GM23338 (cell line): ENCODE measurements at places on chromosomes 11 and 22. TPM values are rescaled to one million over a fixed set of nuclear protein-coding genes. Genes with fewer than 3 reads are reported as not detected.
A peak's percentile ranks its signal among the peaks of the same experiment; 100 is the strongest.

DNA sequence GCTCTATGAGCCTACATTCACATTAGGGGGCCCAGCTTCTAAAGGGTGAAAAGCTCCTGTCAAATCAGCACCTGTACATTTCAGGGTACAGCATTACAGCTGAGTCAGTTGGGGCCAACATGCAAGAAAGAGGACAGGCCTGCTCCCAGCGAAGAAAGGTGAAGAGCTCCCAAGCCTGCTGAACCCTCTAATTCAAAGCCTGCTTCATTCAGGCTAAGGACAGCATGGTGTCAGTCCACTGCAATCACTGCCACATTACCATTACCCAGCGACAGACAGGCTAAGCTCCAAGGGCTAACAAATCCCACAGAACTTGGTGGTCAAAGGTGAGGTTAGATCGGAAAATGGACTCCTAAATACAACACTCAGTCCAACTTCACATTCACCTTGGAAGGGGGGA, 65.4 kb upstream of the CHRM4 start:
- peak overlapping the region; percentile 83 for H3K27ac ChIP-seq
- peaks cover 32% of the 10 kb centered on the region for H3K4me1 ChIP-seq
- H3K27me3 ChIP-seq: no peaks in the 10 kb centered on the region
- H3K36me3 ChIP-seq: no peaks in the 10 kb centered on the region

DNA sequence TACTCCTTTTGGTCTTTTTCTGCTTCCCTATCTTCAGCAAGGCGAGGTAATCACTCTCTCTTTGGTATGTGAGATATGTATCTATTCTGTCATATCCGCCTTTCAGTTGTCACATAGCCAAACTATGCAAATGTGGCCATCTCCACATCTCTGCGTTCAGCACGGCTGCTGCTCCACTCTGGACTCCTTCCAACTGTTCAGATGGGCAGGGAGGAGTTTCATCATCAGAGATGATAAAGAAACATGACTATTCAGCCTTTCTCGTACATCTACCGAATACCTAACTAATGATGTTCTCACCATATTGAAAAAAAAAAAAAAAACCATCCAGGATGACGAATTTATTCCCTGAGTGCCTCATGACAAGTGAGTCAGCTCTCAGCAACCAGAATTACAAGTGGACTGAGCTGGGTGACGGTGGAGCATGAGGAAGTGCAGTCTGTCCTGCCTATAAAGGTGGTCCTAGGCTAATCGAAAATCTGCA, 899.6 kb downstream of the OPCML start:
- no peak overlapping the region for H3K4me3 ChIP-seq
- H3K27me3 ChIP-seq: no peaks in the 10 kb centered on the region
- H3K36me3 ChIP-seq: no peaks in the 10 kb centered on the region
- no peaks in the 10 kb centered on the region for H3K4me1 ChIP-seq
- DNase-seq: no peak

DNA sequence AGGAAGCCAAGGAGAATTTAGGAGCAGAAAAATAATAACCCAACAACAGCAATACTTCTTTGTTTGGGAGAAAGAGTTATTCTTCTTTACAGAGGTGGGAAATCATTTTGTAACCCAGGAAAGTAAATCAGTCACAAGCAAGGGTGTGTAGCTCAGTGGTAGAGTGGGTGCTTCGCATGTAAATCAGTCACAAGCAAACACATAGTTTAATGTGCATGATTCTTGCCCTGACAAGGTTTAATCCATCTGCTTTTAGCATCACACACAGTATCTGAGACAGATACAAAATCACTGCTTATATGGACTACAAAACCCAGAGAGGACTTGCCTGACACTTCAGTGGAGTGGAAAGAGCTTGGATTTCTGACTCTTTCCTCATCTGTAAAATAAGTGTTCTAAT, 82.0 kb downstream of the RELT start:
- H3K36me3 ChIP-seq: no peaks in the 10 kb centered on the region
- no peaks in the 10 kb centered on the region for H3K4me1 ChIP-seq
- H3K4me3 ChIP-seq: no peak overlapping the region
- H3K27me3 ChIP-seq: no peaks in the 10 kb centered on the region
- DNase-seq: no peak
- no peak overlapping the region for H3K27ac ChIP-seq

GRCh38 chr11:47998733-47999359, 18.5 kb downstream of the PTPRJ start:
- H3K27me3 ChIP-seq: no peaks in the 10 kb centered on the region
- no peak overlapping the region for H3K4me3 ChIP-seq
- no peak for DNase-seq
- no peak overlapping the region for H3K27ac ChIP-seq
- H3K4me1 ChIP-seq: peaks cover 24% of the 10 kb centered on the region

GRCh38 chr11:59259867-59260475, 47.2 kb upstream of the MPEG1 start:
- no peaks in the 10 kb centered on the region for H3K36me3 ChIP-seq
- no peak overlapping the region for H3K4me3 ChIP-seq
- H3K27ac ChIP-seq: no peak overlapping the region
- no peaks in the 10 kb centered on the region for H3K27me3 ChIP-seq
- H3K4me1 ChIP-seq: peaks cover 2% of the 10 kb centered on the region
- no peak for DNase-seq

- DNase-seq: peak; percentile 71
- peaks cover 4% of the 10 kb centered on the region; the same call in 1 of the 2 replicates for H3K4me1 ChIP-seq
- peaks cover 18% of the 10 kb centered on the region; the same call in 1 of the 2 replicates for H3K27me3 ChIP-seq
Measured at GRCh38 chr22:20957102-20957682, 9.9 kb upstream of the AIFM3 start.

GRCh38 chr11:1232883-1233321, 10.0 kb downstream of the MUC5B start:
- H3K4me3 ChIP-seq: no peak overlapping the region
- no peaks in the 10 kb centered on the region for H3K27me3 ChIP-seq
- no peak for DNase-seq
- no peaks in the 10 kb centered on the region for H3K4me1 ChIP-seq
- no peak overlapping the region for H3K27ac ChIP-seq
- no peaks in the 10 kb centered on the region for H3K36me3 ChIP-seq

- H3K27ac ChIP-seq: no peak overlapping the region
- H3K36me3 ChIP-seq: no peaks in the 10 kb centered on the region
- no peak for DNase-seq
- no peak overlapping the region for H3K4me3 ChIP-seq
- no peaks in the 10 kb centered on the region for H3K27me3 ChIP-seq
Measured at GRCh38 chr11:1705126-1706052, 8.4 kb downstream of the KRTAP5-6 start.

DNA sequence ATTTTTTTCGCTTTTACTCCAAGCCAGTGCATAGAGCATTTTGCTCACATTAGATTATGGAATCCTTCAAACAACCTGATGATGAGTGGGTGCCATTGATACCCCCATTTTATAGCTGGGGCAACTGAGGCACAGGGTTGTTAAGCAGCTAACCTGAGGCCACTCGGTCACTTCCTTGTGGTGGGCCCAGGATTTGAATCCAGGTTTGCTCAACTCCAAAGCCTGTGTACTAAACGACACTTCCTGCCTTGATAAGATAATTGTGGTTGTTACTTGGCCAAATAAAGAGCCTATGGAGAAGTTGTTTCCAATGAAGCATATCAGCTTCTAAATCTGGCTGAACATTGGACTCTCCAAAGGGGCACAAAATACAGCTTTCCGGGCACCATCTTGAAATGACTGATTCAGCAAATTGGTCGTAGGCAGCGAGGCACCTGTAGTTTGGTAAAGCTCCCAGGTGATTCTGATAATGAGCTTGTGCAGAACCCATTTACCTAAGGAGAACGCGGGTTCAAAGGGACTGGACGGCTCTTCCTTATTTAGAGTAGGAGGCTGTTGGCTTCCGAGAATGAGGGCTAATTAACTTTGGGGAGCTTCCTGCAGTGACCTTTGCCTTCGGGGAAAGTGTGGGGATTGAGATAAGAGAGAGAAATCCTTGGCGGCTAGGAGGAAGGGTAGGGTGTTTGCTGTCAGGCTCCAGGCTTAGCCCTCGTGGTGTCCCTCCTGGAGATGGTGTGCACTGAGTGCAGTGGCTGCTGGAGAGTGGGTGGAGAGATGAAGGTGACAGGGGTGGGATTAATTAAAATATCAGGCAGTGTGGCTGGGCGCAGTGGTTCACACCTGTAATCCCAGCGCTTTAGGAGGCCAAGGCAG, 17.5 kb upstream of the EHF start:
- H3K27me3 ChIP-seq: no peaks in the 10 kb centered on the region
- no peak overlapping the region for H3K27ac ChIP-seq
- no peak for DNase-seq
- H3K4me3 ChIP-seq: no peak overlapping the region

DNA sequence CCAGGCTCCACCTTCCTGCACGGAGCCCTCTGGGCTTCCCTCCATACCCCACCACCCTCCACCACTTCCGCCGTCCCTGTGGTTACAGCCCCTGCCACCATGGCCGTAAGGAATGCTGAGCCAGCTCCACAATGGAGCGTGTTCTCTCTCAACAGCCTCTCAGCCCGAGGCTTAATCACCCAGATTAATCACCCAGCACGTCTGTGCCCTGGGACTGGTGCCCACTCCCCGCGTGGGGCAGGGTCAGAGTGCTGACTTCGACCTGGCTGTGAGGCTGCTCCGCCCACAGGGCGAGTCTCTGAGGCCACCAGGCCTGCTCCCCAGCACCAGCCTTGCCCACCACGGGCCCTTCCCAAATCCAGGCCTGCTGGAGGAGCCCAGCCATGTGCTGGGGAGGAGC, 4.0 kb upstream of the TH start:
- H3K4me1 ChIP-seq: no peaks in the 10 kb centered on the region
- DNase-seq: no peak
- no peaks in the 10 kb centered on the region for H3K36me3 ChIP-seq
- no peak overlapping the region for H3K27ac ChIP-seq

DNA sequence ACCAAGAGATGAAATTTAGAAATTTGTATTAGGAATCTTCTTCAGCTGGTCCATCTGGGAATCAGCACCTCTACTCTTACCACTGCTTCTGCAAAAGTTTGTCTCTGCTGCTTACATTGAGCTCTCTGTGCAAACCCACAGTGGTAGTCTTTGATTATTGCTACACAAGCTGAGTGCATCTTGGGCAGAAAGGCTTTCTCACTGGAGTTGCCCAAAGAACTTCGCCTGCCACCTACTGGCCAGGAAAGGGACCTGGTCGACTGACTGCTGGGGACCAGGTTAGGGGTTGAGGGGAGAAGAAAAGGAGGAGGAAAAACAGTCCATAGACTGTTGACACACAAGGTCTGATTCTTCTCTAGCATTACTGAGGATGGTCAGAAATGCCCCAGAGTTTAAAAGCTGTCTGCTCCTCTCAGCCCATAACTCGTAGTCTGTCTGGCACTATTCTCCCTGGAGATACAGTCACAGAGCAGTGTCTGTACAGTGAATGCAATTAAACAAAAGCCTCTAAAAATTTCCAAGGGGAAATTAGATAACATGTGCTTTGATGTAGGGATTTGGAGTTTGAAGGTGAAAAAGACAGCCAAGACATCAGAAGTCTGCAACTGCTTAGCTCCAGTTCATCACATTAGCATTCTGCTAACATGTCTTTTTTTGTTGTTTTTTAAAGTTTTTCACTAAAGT, 215.0 kb upstream of the CTSC start:
- H3K4me3 ChIP-seq: no peak overlapping the region
- DNase-seq: peak; percentile 87
- no peak overlapping the region for H3K27ac ChIP-seq
- H3K27me3 ChIP-seq: no peaks in the 10 kb centered on the region

Gene RNH1
- 50.4 and 56.3 TPM in 2 replicates for total RNA-seq

Gene NAALAD2
- 4.3 and 12.4 TPM in 2 replicates for total RNA-seq

Gene BIRC3
- 0.03 TPM in 1 of 2 replicates, not detected in the other for total RNA-seq

Gene KLHL35
- total RNA-seq: 0.28 and 1.1 TPM in 2 replicates
